ENCODE measurements at places on chromosomes 2 and 18. TPM values are rescaled to one million over a fixed set of nuclear protein-coding genes. Genes with fewer than 3 reads are reported as not detected.

Gene PAX8
- 2.5 TPM for total RNA-seq

Gene HAT1
- 88.7 TPM for total RNA-seq

Gene LAMA1
- not detected for total RNA-seq

Gene MC4R
- total RNA-seq = not detected

Gene MYL1
- not detected for total RNA-seq

Gene RTP5
- 0.11 TPM for total RNA-seq

Gene MAP3K19
- not detected for total RNA-seq

Gene FOXD4L1
- total RNA-seq = 0.21 TPM

Gene TMEM247
- not detected for total RNA-seq

Gene ANKRD62
- total RNA-seq = not detected

Gene PKP4
- 36.5 TPM for total RNA-seq

Gene NT5C1B
- total RNA-seq = not detected

Gene GLB1L
- total RNA-seq = 4.2 TPM

Gene ST6GAL2
- total RNA-seq = not detected

Gene COLEC12
- not detected for total RNA-seq

Gene PROKR1
- total RNA-seq = 0.13 TPM

Gene AQP4
- total RNA-seq = not detected

Gene IL36A
- total RNA-seq = not detected

All from activated CD8-positive, alpha-beta memory T cell treated with anti-CD3 and anti-CD28 coated beads for 36 hours (primary cell).